AG04450 (cell line): ENCODE measurements at places on chromosomes 16 and 17.
A peak's percentile ranks its signal among the peaks of the same experiment; 100 is the strongest.

DNA sequence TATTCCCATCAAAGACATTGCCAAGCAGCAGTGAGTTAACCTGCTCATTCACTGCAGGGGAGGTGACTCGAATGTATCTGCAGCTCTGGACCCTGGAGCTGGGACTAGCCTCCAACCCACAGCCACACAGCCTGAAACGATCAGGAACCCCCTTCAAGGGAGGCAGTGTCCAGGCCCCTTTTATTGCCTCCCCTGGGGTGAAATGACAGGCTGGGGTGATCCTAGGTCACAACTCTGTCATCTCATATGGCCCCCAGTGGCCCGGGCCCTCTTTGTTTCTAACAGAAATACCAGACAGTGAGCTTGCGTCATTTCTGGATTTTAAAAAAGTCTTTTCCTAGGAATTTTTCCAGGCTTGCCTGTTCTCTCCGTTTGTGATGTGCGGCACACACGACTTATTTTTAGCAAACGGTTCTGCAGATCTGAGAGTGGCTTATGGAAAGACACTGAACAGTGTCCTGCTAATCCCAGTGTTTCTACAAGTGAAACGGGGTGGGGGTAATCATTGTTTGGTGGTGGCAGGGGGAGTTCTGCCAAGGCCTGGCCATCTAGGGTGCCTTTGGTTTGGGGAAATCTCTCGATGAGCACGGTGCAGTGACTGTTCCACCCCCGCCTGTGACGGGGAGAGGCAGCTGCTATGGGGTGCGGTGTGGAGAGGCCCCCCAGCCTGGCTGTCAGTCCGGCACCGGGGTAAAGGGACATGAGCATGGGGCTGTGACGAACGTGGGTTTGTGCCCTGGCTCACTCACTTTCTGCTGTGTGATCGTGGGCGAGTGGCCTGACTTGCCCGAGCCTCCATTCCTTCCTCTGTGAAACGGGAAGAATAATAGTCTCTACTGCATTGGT, 27.2 kb downstream of the NAGPA start:
- no peak for DNase-seq

DNA sequence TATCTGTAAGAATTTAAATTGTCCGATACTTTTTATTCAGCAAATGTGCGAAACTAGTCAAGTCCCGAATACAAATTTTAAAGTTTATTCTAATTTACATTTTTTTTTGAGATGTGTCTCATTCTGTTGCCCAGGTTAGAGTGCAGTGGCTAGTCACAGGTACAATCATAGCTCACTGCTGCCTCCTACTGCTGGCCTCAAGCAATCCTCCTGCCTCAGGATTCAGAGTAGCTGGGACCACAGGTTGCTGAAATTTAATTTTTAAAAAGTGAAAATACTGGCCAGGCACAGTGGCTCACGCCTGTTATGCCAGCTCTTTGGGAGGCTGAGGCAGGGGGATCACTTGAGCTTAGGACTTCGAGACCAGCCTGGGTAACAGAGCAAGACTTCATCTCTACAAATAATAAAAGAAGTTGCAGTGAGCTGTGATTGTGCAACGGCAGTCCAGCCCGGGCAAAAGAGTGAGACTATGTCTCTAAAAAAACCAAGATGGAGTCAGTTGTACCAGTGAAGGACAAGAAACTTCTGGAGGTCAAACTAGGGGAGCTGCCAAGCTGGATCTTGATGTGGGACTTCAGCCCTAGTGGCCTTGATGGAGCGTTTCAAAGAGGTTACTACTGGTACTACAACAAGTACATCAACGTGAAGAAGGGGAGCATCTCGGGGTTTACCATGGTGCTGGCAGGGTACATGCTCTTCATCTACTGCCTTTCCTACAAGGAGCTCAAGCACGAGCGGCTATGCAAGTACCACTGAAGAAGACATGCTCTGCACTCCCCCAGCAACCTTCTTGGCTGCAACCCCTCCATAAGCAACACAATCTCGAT, 5.6 kb downstream of the POLG2 start:
- DNase-seq: no peak

- no peak for DNase-seq
Measured at GRCh38 chr17:21193031-21193430, 20.9 kb downstream of the TMEM11 start.

DNA sequence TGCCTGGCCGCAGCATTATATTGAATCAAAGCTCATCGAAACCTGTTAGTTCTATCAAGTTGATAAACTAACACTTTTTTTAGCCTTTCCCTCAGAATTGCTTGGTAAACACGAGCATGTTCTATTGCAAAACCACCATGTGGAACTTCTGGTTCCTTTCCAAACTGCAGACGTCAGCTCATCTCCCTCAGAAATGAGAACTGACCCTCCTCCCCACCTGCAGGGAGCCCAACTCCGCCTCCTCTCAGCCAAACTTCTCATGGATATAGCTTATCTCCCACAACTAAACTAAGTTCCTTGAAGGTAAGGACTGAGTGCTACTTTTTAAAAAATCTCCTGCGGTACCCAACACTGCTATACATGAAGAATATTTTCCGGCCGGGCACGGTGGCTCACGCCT, 6.7 kb downstream of the SHMT1 start:
- DNase-seq: peak; percentile 10

DNA sequence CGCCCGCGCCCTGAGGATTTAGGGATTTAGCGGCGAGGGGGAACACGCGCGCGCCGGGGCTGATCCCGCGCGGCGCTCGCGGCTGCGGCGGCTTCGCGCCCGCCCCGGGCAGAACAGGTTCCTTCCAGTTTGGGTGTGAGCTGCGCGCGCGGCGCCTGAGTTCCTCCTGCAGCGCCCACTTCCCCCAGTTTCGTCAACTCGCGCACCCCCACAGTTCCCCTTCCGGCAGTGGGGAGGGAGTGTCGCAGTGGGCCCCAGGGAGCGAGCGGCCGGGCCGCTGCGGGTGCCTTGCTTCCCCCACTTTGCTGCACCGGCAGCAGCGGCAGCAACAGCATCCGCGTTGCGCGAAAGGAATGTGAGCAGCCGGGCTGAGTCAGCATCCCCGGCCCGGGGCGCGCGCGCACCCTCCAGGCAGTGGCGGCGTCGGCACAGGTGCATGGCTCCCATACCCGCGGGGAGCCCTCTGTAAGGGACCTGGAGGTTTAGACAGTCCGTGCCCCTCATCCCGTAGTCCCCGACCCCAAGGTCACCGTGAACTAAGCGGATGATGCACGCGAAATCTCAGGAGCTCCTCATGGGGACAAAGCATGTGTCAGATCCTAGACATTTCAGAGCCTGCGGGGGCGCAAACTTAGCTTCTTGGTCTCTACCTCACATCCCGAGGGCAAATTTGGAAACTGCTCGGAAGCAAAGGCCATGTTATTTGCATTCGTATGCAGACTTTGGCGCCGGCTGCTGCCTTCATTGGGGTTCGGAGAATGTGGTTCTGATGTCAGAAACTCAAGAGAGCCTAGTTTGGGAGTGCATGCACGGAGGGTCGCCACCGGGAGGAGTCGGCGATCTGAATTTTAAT, 767 bp downstream of the ARSG start:
- DNase-seq: no peak

DNA sequence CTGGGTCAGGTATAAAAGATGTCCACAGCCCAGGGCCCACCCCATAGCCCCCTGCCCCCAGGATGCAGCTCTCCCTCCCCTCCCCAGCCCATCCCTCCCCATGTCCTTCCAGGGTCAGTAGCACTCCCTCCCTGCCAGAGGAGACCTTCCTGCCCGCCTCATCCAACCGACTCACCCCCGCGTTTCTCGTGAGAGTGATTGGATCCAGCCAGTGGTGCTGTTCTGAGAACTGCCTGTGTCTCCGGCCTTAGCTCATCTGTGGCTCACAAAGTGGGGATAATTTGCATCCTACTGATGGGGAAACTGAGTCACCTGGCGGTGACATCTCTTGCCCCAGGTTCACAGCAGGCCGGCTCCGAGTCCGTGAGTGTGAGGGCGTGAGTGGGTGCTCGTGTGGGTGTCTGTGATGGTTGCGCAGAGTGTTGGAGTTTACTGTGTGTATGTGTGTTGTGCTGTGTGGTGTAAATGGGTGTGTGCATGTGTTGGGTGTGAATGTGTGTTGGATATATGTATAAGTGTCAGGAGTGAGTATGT, 90.7 kb upstream of the GSE1 start:
- DNase-seq: no peak

- DNase-seq: no peak
Measured at GRCh38 chr16:85256190-85256739, 144.0 kb upstream of the CIBAR2 start.

GRCh38 chr17:57357830-57358430, 101.6 kb downstream of the MSI2 start:
- no peak for DNase-seq
